Endothelial cell (in vitro differentiated cells): ENCODE measurements at places on chromosomes 2 and 18.

DNA sequence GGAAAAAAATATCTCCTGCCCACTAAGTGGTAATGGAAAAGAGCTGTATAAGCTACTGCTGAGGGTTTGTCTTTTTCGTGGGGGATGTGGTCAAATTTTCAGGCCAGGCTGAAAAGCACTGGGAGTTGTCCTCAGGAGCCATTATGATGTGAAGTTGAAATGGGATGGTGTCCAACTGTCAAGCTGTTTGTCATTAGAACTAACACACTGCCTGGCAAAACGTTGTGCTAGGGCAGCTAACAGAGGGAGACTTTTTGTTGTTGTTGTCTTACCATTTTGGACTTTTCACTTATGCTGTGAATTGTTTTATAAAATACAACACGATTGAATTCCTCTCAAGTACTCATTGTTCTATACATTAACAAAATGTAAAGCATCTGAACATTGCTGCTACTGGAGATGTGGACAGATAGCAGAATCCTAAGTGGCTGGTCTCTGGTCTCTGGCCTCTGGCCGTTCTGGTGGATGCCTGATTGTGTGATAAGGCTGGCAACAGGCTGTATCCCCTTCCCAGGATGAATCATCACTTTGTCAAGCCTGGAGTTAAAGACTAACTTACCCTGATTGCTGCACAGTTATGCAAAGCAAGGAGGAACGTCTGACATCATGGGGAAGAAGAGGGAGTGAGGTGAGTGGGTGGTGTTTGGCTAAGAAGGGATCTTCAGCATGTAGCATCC is 2.3 kb downstream of the MYO1B start:
- no peak for DNase-seq

DNA sequence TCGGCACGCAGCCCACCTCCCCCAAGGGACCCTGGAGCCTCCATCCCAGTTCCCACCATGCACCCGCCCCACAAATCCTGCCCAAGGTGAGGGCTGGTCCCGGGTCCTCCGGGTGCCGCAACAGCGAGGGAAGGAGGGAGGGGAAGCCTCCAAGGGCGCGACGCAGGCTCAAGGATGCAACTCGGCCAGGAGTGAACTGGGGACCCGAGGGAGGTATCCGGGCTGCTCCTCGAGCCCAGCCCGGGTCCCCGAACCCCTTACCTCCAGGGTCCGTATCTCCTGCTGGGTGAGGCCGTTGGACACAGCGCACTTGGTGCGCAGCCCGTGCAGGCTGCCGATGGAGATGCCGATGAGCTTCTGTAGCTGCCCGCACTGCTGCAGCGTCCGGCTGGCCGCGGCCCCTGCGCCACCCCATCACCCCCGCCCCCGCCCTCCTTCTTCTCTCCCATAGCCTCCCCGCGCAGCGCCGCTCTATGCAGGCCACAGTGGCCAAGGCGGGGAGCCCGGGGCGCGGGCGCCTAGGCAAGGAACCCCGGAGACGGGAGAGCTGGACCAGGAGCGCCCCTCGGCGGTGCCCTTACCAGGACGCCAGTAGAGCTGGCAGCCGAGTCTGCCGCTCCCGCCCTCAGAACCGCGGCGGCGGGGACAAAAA is 124.1 kb downstream of the ANKRD30BL start:
- peak; percentile 52 for DNase-seq

DNA sequence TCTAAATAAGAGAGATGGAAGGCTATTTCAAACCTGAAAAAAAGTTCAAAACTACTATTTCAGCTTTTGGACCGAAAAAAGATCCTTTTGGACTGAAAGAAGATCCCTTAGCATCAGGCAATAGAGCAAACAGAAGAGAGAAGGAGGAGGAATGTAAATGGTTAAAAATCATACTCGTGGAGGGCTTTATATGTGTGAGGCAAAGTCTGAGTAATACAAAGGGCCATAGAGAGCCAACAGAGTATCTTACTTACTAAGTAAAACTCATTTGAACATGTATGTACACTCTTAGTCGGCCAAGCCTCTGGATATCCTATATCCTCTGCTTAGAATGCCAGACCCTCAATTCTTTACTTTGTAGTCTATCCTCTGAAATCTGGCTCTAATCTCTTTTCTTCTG is 55.7 kb downstream of the ITSN2 start:
- no peak for DNase-seq

DNA sequence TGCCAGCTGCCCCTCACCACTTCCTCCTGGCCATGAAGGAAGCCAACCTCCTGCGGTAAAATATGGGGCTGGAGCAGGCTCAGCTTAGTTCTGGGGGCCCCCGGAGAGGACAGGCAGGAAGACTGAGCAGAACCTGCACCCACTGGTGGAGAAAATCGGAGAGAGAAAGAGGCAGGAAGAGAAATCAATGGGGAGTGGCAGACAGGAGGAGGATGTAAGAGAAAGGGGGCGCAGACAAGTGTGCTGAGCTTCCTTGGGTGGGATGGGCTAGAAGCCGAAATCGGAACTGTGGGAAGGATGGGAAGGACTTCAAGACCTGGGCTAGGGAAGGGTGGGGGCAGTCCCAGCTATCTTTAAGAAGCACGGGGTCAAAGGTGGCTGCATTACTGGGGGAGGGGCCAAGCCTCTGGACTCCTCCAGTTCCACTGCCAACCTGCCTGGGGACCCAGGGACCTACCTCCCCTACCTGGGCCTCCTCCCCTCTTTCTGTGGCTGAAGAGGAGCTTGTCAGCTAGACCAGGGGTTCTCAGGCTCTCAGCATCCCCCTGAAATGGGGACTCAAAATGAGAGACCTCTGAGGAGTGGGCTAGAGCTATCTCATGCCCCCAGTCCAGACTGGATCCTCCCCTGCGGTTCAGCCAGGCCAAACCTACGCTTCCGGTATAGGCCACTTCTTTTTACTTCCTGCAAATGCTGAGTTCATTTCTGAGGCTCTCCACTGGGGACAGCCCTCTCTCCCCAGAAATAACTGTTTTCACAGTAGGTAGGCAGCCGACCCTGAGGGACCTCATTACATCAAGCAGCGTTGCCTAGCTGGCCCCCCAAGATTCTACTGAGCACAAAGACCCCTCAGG is 33.6 kb upstream of the B3GNT7 start:
- no peak for DNase-seq

DNA sequence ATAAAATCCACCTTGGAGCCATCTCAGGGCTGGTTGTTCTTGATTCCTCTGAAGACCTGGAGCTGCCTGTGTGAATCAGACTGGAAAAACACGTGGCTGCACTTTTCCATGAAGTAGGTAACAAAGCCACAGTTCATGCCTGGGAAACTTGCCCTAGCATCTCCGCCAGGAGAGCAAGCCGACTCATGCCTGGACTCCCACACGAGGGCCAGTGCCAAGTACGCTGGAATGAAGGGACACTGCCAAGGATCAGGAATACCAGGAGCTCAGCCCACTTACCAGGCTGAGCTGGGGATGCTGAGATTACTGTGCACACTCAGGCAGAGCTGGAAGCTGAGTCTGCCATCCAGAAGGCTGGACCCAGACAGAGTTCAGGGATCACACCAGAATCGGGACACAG is 10.9 kb upstream of the FHL2 start:
- DNase-seq: no peak

GRCh38 chr2:9207641-9208311 is 1.2 kb downstream of the ASAP2 start:
- DNase-seq: no peak

DNA sequence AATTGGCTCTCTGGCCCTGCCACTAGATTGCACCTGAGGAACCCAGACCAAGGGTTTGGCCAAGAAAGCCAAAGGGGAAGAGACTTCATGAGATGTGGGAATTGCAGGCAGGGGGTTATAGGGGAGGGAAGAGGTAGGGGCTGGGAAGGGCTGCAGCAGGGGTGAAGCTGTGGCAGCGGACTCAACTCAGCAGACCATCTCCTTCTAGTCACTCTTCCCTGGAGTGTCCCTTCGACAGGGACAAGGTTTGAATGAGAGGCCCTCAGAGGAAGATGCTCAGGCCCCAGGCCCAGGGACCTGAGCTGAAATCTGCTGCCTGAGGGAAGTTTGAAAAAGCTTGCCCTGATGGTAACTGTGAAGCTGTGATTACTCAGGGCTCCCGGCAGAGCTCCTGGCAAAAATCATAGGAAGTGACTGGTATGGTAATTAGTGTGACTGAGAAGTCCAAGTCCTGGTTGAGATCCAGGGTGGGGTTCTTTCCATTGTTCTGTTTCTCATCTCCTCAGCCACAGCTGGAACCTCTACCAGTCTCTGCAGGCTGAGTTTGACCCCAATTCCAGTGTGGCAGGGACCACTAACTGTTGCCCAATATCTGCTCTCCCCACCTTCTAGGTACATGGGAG is 300.9 kb downstream of the CYP26B1 start:
- no peak for DNase-seq

GRCh38 chr18:23884681-23885375 is 129.7 kb upstream of the TTC39C start:
- DNase-seq: no peak

GRCh38 chr2:143142598-143142997 is 13.4 kb downstream of the ARHGAP15 start:
- no peak for DNase-seq

DNA sequence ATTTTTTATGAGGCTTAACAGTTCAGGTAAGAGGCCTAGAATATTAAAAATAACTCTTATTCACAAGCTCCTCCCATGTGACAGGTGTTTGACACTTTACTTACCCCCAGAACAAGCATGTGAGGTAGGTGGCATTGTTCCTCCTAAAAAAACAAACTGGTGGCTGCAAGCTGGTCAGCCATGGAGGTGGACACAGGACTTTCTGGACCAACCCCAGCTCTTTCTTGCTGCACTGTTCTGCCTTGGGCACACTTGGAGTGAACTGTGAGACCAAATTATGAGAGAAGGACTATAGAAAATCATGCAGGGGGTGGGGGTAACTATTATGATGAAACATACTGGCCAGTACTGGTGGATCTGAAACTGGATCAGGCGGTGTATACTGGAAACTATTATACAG is 56.6 kb downstream of the PTPRM start:
- no peak for DNase-seq

- DNase-seq: no peak
Observed at GRCh38 chr2:160482673-160483072, 10.9 kb downstream of the RBMS1 start.

DNA sequence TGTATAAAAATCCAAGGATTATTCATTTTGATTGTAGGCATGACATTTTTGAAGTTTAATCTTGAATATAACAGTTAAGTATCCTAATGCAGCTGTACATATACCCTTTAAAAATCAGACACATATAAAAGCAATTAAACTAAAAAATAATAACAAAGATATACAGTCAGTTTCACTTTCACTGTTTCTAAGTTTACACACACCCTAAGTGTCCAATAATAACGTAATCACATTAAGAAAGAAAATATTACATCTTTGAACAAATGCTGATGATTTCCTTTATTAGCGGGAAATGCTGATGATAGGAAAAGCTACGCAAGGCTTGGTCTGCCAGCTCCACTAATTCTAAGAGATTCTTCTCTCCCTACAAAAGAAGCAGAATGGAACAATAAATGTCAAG is 38.8 kb downstream of the RTTN start:
- no peak for DNase-seq

DNA sequence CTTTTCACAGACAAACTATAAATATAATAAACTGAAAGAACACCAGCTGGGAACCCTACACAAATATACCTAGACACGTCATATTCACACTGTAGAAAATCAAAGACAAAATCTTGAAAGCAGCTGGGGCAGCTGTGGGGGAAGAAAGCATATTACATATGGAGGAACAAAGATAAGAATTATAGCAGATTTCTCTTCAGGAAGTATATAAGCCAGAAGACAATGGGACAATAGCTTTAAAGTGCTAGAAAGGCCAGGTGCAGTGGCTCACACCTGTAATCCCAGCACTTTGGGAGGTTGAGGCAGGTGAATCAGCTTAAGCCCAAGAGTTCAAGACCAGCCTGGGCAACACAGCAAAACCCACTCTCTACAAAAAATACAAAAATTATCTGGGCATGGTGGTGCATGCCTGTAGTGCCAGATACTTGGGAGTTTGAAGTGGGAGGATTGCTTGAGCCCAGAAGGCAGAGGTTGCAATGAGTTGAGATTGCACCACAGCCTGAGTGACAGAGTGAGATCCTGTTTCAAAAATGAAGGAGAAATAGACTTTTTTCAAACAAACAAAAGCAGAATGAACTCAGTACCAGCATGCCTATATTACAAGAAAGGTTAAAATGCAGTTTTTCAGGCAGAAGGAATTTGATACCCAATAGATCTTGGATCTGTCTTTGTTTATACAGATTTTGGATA is 26.8 kb upstream of the ERCC3 start:
- DNase-seq: no peak

DNA sequence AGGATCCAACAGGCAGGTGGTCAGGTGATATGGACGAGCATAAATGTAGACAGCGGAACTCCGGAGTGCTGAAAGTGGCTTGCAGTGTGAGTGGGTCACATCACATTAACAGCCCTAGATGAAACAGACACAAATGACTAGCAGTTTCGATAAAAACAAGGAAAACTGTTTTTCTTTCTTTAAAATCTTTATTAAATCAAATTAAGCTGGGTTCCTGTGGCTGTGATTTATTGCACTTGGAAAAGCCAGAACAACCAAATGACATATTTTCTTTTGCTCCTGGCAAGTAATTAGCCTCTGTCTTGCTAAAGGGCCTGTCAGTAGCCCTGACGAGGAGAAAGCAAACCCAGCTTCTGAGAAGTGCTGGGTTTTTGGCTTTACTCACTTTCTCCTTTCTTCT is 152.9 kb upstream of the DDX18 start:
- DNase-seq: no peak

GRCh38 chr2:8570637-8571036 is 111.2 kb upstream of the ID2 start:
- DNase-seq: no peak

- DNase-seq: no peak
Observed at GRCh38 chr2:18482666-18483065, 77.8 kb downstream of the RDH14 start.

- no peak for DNase-seq
Observed at GRCh38 chr18:76487070-76487469, 8.0 kb downstream of the ZNF516 start.

GRCh38 chr2:181848261-181848886 is 43.2 kb upstream of the ITPRID2 start:
- DNase-seq: no peak
